ENCODE measurements at places on chromosomes 13 and 19.

- no peak for DNase-seq
These were observed 25.4 kb downstream of the LYL1 start for GRCh38 chr19:13077240-13077639.

- DNase-seq: peak; percentile 52
These were observed 8.6 kb upstream of the CDC16 start for GRCh38 chr13:114226088-114226487.

GRCh38 chr13:93752541-93752940 lies 525.9 kb downstream of the GPC6 start:
- no peak for DNase-seq

DNA sequence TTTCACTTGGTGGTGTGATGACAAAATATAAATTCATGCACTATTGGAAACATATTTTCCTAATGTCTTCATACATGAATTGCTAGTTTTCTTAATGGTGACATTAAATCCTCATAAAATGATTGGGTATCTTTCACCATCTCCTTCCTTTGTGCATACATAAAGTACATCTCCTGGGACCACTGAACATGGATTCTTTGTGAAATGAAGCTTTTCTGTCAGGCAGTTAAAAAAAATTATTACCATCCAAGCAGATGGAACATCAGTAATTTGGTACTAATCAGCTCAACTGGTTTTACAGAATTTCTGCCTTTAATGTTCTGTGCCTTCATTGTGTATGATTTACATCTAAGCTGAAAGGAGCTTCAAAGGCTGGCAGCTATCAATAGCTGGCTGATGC lies 891.7 kb upstream of the SLC10A2 start:
- no peak for DNase-seq

GRCh38 chr13:106630162-106630561 lies 62.2 kb upstream of the ARGLU1 start:
- no peak for DNase-seq

DNA sequence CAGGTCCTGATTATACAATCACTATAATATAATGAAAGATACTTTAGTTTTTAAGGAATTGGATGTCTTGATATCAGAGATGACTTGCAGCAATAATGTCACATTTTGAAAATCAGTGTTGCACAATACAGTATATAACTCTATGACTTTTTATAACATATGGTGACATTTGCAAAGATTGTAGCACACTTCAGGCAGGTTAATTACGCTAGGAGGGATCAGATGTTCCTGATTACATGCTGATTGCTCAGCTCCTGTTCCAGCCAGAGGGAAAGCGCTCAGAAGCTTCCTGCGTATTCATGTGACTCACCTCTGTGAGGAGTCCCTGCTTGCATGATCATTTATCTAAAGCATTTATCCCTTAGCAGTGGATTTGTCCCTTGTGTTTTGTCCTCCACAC lies 265.6 kb downstream of the GPC5 start:
- DNase-seq: no peak

DNA sequence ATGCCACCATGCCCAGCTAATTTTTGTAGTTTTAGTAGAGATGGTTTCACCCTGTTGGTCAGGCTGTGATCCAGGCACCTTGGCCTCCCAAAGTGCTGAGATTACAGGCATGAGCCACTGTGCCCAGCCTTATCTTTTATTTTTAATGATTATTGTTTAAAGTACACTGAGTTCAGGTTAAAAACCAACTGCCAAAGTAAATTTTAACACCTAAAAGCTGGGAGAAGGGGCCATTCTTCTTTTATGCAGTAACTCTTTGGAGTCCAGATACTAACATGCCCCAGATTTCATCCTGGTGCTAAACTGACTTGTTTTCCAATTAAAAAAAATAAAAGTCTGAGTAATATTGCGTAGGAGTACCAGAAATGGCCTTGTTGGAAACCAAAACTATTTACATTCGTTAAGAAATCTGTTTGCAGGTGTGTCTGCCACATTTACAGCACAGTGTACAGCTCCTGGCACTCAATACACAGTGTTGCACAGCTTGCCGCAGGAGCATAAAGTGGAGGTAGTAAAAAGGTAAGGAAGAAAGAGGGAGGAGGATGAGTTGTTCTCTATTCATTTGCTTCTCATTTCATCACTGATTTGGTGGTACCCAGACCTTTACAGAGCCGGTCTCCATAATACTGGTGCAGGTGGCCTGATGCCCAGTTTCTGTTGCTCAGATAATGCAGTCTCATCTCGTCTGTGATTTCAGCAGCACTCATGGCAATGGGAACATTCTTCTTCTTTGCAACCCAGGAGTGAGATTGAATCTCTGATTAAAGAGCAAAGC lies 108.9 kb downstream of the PCCA start:
- DNase-seq: no peak

- DNase-seq: no peak
These were observed 2220.8 kb upstream of the PCDH20 start for GRCh38 chr13:63636316-63636993.

- no peak for DNase-seq
These were observed 63.4 kb downstream of the SMARCA4 start for GRCh38 chr19:11024259-11024658.

GRCh38 chr19:55962186-55962585 lies 14.6 kb downstream of the NLRP8 start:
- no peak for DNase-seq

- DNase-seq: no peak
These were observed 69.1 kb downstream of the RBM26 start for GRCh38 chr13:79336966-79337365.

GRCh38 chr19:1009981-1010538 lies 9.8 kb downstream of the GRIN3B start:
- DNase-seq: no peak

- DNase-seq: no peak
These were observed 334.8 kb upstream of the OBI1 start for GRCh38 chr13:78993792-78994191.

- DNase-seq: no peak
These were observed 1.2 kb downstream of the LYPD3 start for GRCh38 chr19:43464134-43464775.

- DNase-seq: no peak
These were observed 24.4 kb upstream of the GPR18 start for GRCh38 chr13:99282264-99283231.

- no peak for DNase-seq
These were observed 15.1 kb downstream of the PLK5 start for GRCh38 chr19:1538978-1539377.

GRCh38 chr19:44753932-44754749 lies 5.6 kb downstream of the BCL3 start:
- peak; percentile 71 for DNase-seq

GRCh38 chr19:3653865-3654513 lies 27.4 kb upstream of the CACTIN start:
- DNase-seq: no peak

GRCh38 chr13:29483211-29483610 lies 112.3 kb downstream of the SLC7A1 start:
- no peak for DNase-seq

DNA sequence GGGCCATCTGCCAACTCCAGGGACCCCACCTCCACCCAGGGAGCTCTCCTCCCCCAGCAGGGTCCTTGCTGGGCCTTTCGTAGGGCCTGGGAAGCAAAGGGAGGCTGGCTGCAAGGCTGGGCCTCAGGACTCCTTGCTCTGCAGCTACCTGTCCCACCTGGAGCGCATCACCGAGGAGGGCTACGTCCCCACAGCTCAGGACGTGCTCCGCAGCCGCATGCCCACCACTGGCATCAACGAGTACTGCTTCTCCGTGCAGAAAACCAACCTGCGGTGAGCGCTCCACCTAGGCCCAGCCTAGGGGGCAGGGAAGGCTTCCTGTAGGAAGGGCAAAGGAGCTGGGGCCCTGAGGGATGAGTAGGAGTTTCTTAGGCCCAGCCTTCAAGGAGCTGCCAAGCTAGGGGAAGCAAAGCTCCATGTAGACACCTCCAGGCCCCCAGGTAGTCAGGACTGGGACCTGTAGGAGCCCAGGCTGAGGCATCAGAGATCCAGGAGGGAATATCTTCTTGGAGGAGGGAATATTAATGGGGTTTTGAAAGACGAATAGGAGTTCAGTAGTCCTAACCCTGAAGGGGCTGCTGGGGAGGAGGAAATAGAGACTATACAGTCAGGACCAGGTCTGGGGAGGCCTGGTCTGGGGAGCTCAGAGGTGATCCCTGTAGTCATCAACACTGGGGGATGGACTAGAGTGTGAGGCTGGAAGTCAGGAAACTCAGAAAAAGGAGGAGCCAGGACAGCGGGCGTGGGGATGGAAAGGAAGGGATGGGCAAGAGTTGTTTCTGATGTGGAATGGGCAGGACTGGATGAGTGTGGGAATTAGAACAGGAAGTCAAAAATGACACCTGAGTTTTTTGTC lies 16.0 kb downstream of the GNA15 start:
- DNase-seq: no peak

DNA sequence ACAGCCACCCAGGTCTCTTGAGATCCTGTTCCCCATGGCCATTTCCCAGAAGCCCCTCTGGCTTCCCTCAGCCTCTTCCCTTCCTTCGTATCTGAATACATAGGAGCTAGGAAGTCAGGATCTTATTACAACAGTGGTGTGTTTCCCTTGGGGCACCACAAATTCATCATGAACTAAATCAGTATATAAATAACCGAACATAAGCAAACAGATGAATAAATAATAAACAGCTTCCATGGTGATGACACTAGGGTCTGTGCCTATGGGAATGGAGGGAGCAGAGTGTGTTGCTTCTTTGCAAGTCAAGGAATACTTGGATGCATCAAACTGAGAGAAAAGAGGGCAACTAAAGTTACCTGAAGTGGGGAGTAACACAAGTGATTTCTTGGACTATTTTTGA lies 527.6 kb downstream of the LMO7 start:
- DNase-seq: no peak

DNA sequence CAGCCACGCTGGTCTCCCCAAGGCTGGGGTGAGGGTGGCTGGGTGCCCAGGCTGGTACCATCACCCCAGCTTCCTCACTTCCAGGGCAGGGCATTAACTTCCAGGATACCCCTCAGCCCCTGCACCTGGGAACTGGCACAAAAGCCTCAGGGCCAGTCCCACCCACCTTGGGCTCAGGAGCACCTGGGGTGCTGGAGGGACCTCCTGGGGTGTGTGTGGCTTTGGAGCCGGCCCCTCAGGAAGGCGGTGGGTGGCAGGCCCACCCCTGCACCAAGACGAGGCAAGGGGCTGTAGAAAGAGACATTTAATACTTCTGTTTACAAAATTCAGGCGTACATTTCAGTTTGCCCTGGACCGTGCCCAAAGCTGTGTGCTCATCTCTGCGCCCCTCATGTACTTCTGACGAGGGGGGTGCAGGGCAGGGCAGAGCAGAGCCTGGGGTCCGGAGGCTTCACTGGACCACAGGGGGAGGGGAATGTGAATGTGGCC lies 16.8 kb downstream of the MPND start:
- DNase-seq: no peak

GRCh38 chr19:10432736-10433130 lies 12.4 kb downstream of the PDE4A start:
- no peak for DNase-seq

DNA sequence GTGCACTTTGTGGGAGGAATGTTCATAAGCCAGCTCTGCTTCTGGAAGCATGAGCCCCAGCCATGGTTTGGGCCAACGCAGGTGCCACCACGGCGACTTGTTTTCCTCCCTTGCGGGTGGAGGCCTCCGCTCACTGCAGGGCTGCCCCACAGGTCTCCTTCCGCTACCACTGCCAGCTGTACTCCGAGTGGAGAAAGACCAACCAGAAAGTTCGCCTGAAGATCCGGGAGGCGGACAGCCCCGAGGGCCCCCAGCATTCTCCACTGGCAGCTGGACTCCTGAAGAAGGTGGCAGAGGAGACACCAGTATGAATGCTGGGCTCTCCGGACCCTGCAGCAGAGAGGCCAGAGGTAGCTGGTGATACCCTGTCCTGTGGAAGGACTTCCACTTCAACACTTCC lies 6.5 kb upstream of the HNRNPM start:
- no peak for DNase-seq

- no peak for DNase-seq
These were observed 134.5 kb downstream of the TBC1D4 start for GRCh38 chr13:75347457-75347856.

GRCh38 chr13:74056801-74057542 lies 77.2 kb downstream of the KLF12 start:
- no peak for DNase-seq

DNA sequence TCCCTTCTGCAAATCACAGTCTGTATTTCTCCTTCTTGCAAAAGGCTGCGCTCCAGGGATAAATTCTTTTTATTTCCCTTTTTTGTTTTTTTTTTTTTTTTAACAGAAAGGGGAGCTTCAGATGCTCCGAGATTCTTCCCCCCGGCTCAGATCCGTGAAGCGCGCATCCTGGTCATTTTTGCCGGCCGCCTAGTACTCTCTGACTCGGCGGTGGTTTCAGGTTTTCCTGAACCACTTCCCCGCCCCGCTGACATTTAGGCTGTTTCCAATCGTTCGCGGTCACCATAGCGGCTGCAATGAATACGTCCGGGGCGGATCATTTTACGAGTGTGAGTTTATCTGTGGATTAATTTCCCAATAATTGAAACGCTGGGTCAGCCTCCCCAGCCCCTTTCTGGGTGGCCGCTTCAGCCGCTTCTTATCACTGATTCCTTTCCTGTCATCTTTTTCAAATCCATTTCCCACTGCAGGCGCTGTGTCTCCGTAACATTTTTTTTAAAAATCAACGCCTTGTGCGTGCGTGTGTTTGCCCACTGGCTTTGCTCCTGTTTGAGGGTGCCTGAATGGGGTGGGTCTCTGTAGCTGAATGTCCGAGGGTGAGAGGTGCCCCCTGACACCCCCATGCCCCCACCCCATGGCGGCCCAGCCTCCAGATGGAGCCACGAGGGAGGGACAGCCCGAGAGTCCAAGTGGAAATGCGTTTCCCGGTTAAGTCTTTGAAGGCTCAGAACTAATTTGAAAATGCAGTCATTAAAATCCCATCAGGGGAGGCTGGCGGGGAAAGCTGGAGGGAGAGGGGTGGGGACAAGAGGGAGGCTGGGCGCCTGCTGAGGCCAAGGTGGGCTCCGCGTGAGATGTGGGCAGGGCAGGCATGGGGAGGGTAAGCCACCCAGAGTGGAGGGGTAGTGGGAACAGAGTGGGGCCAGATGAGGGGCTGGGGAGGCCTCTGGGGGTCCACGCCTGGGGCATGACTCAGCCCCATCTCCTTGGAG lies 10.6 kb downstream of the ONECUT3 start:
- DNase-seq: no peak

GRCh38 chr19:13841962-13842290 lies 35.0 kb upstream of the NANOS3 start:
- DNase-seq: no peak

DNA sequence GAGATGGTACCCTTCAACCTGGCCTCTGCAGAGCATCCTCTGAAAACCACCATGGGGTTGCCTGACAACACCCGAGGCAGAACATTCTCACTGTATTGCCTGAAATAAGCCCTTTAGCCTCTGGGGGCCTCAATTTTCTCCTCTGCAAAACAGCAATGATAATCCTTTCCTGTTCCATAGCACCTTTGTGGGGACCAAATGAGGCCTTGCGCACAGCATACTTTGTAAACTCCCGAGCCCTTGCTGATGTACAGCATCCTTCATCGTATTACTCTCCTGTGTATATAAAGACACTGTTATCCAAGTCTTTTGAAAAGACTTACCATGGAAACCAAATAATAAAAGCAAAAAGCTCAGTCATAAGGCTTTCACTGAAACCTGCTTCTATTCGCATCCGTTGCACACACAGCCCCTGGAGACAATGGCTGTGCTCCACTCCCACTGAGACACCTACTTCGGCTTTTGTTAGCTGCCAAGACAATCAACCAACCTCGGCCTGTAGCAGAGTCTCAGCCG lies 276.0 kb downstream of the FOXO1 start:
- no peak for DNase-seq

- DNase-seq: peak; percentile 63
These were observed 751 bp downstream of the GRAMD1A start for GRCh38 chr19:35000647-35001501.

All from activated T-cell treated with anti-CD3 and anti-CD28 coated beads, Interleukin-2, amount 50 U/mL, for 1 hour (primary cell).